ENCODE measurements at places on chromosomes 7 and 10. TPM values are rescaled to one million over a fixed set of nuclear protein-coding genes. Genes with fewer than 3 reads are reported as not detected.

The ADAP1 gene
- 5.7 TPM for total RNA-seq

The LBX1 gene
- total RNA-seq: not detected

The FEZF1 gene
- total RNA-seq: 0.08 TPM

The CCDC172 gene
- total RNA-seq: not detected

The OPALIN gene
- not detected for total RNA-seq

The HOXA2 gene
- total RNA-seq: 1.4 TPM

The IKZF1 gene
- not detected for total RNA-seq

The AVL9 gene
- 15.7 TPM for total RNA-seq

The PLPP4 gene
- total RNA-seq: 3.2 TPM

The CDK1 gene
- total RNA-seq: 64.7 TPM

The TPST1 gene
- total RNA-seq: 24.7 TPM

The KLLN gene
- 0.29 TPM for total RNA-seq

The CNTNAP2 gene
- 0.69 TPM for total RNA-seq

The MMRN2 gene
- total RNA-seq: 6.3 TPM

The CDH23 gene
- 2.0 TPM for total RNA-seq

The UFSP1 gene
- total RNA-seq: 12.3 TPM
